WTC11 (cell line): ENCODE measurements at places on chromosomes 16 and 17.
A peak's percentile ranks its signal among the peaks of the same experiment; 100 is the strongest.

GRCh38 chr16:65249768-65250167 is 127.9 kb upstream of the CDH11 start:
- peak; percentile 25 for DNase-seq
- peaks cover 24% of the 10 kb centered on the region for H3K4me1 ChIP-seq
- peak overlapping the region; percentile 16; the same call in 1 of the 2 replicates for H3K27ac ChIP-seq
- H3K36me3 ChIP-seq = no peaks in the 10 kb centered on the region
- H3K4me3 ChIP-seq = no peak overlapping the region

DNA sequence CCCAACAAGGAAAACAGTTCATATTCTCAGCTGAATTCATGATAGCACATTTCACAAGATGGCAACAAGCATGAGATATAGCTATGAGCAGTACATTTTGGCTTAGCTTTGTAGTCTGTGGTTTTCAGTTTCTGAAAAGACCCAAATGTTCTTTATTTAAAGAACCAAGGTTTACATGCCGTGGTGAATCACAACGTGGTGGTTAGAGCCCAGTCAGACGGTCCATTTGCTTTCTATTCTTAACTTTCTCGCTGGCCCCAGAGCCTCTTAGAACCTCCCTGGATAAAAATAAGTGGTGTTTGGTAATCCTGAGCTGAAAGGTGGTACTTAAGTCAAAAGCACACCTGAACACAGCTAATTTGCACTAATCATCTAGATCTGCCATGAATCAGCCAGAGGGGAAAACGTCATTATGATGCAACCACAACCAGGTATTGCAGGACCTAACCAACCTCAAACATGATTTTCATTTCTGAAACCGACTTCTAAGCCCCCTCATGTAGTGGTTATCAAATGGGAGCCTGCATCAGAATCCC is 18.6 kb upstream of the HAPSTR1 start:
- H3K4me3 ChIP-seq = no peak overlapping the region
- no peak overlapping the region for H3K27ac ChIP-seq
- H3K4me1 ChIP-seq = no peaks in the 10 kb centered on the region
- DNase-seq = no peak

DNA sequence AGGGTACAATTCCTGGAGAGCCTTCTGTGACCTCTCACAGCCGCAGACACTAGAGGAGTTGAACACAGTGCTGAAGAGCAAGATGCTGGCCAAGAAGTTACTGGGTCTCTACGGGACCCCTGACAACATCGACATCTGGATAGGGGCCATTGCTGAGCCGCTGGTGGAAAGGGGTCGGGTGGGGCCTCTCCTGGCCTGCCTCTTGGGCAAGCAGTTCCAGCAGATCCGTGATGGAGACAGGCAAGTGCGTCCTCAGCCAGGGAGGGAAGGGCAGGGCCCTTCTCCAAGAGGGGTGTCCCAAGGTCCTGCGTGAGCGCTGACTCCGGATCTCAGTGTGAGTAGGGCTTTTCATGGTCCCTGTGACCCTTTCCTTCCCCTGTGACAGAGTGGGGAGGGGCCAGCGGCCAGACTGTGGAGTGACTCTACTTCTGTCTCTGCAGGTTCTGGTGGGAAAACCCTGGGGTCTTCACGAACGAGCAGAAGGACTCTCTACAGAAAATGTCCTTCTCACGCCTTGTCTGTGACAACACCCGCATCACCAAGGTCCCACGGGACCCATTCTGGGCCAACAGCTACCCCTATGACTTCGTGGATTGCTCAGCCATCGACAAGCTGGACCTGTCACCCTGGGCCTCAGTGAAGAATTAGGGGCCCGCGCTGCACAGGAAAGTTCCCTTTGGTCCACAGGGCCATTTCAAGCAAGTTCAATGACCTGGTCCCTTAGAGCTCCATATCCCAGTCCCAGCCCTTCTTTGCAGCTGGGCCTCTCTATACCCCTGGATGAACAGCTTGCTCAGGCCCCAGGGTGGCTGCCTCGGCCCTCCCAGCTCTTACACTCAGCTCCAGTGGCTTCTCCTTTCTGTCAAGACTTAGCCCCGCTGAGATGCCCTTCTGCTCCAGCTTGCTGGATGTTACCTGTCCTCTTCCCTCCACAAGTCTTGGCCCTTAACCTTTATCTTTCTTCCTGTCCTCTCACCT is 13.1 kb downstream of the MPO start:
- no peak overlapping the region for H3K4me3 ChIP-seq
- peaks cover 32% of the 10 kb centered on the region for H3K27me3 ChIP-seq
- DNase-seq = no peak

DNA sequence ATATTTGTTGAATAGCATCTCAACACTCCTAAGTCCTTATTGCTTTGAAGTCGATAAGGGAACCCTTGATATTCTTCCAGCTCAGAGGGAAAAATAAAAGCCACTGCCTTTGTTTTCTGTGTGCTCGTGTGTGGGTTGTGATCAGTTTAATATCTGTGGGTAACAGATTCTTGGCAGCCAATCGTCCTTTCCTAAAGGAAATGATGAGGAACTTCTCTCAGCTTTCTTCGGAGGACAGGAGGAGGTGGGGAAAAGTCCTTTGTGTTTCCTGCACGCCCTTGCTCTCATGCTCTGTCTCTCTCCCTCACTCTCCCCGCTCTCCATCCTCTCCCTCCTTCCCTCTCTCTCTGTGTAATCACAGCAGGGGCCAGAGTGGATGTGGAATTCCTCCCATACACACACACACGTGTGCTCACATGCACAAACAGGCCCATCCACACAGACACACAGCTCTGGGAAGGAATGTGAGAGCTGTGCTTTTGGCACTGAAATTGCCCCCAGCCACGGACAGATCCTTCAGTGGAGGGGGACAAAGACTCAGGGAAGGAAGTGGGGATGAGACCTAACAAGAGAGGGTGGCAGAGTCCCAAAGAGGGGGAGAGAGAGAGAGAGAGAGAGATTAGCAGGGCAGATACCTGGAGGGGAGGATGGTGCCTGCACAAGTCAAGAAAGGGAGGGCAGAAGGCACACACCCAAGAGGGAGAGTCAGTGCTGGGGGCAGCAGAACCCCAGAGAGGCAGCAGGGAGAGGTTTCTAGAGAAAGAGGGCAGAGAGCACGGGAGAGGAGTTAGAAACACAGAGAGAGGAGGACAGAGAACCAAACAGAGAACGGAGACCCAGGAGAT is 83.5 kb upstream of the PLCG2 start:
- no peaks in the 10 kb centered on the region for H3K27me3 ChIP-seq
- no peak overlapping the region for H3K4me3 ChIP-seq
- H3K36me3 ChIP-seq = peaks cover 24% of the 10 kb centered on the region; the same call in 1 of the 2 replicates
- no peaks in the 10 kb centered on the region for H3K4me1 ChIP-seq
- DNase-seq = no peak

DNA sequence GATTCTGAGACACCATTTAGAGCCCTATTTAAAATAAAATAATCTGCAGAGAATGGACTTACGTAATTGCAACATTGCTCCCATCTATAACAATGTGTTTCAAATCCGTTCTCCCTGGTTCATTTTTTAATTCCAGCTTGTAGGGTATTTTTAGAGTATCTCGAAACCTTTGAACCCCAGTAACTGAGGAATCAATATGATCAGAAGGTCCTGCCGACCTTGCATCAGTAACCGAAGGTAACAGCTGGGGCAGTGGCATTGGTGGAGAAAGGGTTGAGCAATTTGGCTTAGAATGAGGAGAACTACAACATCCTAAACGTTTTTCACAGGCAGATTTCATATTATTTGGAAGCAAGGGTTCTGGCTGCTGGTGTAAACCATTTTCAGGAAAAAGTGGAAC is 49.3 kb downstream of the N4BP1 start:
- peaks cover 23% of the 10 kb centered on the region for H3K36me3 ChIP-seq
- no peaks in the 10 kb centered on the region for H3K27me3 ChIP-seq
- H3K27ac ChIP-seq = peak overlapping the region; percentile 72; the same call in 1 of the 2 replicates
- no peak for DNase-seq
